Muscle of back (tissue), 13 donors: ENCODE measurements at places on chromosomes 12 and 14. TPM values are rescaled to one million over a fixed set of nuclear protein-coding genes. Genes with fewer than 3 reads are reported as not detected.

DNA sequence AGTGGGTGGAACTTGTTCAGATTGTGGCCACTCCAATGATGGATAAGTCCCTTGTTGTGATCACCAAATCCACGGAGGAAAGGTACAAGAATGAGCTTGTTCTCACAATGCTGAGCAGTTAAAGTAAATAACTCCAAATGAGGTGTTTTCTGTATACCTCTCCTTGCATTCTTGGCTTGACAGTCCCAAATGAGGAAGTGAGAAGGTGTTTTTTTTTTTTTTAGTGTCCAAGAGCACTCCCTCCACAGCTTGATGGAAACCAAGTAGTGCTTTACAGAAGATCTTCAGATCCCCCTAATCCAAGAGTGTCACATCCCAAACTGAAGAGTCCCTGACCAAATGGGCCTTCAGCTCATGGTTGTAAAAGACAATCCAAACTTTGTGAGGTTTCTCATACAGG lies 153.6 kb downstream of the ATP23 start:
- DNase-seq = no peak

DNA sequence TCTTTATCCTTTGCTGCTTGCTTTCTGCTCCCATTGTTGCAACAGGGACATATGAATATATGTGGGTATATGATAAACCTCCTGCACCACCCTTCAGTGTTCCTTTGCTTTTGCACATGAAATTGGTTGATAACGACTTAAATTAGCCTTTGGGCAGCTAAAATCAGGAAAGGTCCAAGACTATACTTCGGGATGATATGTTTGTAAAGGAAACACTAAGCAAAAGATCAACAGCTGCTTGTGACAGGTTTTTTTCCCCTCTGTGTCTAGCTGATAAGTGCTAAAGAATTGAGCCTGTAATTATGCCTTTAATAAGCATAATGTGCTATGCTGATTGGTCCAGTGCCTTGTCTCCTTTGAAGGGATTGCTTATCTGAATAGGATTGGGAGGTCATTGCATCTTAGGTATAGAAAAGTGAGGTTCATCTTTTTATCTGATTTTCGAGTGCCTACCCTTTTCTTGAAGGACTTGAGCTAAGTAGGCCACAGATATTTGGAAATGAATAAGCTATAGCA lies 59.4 kb downstream of the PPHLN1 start:
- no peak for DNase-seq

GRCh38 chr12:50504798-50505674 lies at the start of gene DIP2B:
Gene DIP2B (plus strand): TSS chr12:50504985. CDS start chr12:50505141, 156 bp downstream.
- DNase-seq = peak; percentile 91

Gene MIP
- polyA plus RNA-seq = 0.07 TPM

Gene HCAR1
- polyA plus RNA-seq = 1.5 TPM

Gene APOF
- polyA plus RNA-seq = not detected

DNA sequence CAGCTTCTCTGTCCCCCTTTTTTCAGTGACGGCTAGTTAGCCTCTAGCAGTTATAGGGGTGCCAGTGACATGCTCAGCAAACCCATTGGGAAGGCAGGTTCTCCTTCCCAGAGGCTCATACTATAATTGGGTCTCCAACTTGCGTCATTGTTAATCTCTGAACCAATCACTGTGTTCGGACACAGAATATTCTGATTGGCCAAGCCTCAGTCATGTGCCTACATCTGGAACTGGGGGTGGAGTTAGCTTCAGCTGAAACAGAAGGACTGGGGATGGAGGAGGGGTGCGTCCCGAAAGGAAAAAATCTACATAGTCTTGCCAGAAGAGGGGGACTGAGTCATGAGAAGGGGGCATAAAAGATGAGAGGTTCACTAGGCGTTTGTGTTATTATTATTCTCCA lies 165.6 kb downstream of the SUDS3 start:
- DNase-seq = no peak

DNA sequence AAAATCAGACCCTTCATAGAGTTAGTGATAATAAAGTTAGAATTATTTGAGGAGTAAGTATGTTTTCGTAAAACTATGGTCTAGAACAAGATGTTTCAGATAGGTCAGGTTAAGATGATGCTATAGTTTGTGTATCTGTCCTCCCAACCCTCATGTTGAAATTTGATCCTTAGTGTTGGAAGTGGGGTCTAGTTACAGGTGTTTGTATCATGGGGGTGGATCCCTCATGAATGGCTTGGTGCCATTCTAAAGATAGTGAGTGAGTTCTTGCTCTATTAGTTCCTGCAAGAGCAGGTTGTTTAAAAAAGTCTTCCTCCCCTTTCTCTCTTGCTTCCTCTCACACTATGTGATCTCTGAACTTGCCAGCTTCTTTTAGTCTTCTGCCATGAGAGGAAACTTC lies 707.3 kb upstream of the FOXG1 start:
- DNase-seq = no peak

GRCh38 chr12:53049571-53050318 lies at the start of gene TNS2:
Gene TNS2 (plus strand): TSS chr12:53050065. CDS start chr12:53050186, 121 bp downstream.
- peak; percentile 59 for DNase-seq

GRCh38 chr14:29789475-29789874 lies 138.2 kb downstream of the PRKD1 start:
- DNase-seq = no peak

- no peak for DNase-seq
Observed at GRCh38 chr12:2456813-2457186, 338.0 kb upstream of the FKBP4 start.

Gene TMEM229B
- 0.64 TPM for polyA plus RNA-seq

- DNase-seq = no peak
Observed at GRCh38 chr12:108881953-108882352, 2.1 kb downstream of the DAO start.

Gene SLC8A3
- polyA plus RNA-seq = 6.0 TPM

DNA sequence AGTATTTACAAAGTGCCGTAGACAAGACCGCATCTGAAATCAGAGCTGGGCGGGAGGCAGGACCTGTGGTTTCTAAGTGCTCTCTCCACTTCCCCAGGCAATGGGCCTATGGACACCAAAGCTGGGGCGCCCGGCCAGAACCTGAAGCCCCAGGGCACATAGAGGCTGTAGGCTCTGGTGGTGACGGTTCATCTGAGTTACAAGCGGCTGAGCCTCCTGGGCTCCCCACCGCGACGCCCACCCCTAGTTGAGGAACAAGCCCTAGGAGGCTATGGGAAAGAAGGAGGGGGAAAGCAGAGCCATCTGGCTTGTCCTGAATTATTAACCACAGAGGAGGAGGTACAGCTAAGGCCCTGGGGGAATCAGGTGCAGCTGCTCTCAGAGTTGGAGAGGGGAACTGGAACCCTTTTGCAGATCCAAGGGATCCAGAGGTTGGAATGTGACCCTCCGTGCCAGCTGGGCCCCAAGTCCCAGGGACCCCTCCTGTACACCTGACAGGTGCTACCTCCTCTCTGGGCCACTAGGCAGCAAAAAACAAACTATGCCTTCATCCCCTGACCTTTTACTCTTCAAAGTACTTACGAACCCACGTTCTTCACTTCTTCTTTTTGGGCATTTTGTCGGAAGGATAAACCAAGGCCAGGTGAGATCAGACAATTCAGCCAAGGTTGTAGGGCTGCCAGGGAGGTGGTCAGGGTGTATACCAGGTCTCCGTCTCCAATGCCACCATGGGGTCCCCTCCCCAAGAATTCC lies 77.2 kb downstream of the ARL6IP4 start:
- no peak for DNase-seq

Gene CLEC6A
- not detected for polyA plus RNA-seq

DNA sequence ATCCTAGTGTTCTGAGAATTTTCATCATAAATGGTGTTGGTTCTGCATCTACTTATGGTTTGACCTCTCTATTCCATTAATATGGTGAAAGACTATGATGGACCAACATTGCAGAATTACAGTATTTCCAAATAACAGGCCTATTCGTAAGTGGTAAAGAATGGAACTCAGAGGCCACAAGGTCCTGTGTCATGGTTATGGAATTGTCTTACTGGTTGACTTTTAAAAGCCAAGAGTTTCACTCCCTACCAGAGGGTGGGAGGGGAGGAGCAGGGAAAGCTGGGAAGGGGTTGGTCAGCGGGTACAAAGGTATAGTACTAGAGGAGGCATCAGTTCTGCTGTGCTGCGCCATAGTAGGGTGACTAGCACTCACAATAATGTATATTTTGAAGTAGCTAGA lies 153.4 kb downstream of the TMEM132D start:
- no peak for DNase-seq

Gene GOLT1B
- polyA plus RNA-seq = 46.8 TPM

DNA sequence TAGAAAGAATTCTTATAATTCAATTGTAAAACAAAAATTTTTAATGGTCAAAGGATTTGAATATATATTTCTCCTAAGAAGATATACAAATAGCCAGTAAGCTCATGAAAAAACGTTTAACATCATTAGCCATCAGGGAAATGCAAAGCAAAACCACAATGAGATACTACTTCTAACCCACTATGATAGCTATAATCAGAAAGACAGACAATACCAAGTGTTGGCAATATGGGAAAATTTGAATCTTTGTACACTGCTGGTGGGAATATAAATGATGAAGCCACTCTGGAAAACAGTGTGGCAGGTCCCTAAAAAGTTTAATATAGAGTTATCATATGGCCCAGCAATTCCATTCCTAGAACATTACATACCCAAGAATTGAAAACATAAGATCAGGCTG lies 25.4 kb downstream of the RALGAPA1 start:
- no peak for DNase-seq

DNA sequence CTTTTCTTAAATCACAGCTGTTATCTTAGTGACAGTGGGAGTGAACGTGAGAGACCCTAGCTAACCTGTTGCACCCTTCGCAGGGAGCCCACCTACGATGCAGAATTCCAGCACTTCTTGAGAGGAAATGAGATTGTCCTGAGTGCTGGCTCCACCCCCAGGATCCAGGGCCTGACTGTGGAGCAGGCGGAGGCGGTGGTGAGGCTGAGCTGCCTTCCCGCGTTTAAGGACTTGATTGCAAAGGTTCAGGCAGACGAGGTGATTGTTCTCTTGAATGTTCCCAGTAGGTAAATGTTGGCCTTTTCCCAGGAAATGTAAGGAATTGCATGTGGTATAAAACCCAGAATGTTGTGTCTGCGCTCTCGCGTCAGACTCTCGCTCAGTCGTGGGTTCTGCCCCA lies 46.7 kb downstream of the HSP90AA1 start:
- no peak for DNase-seq

Gene HHIPL1
- polyA plus RNA-seq = 1.1 TPM

- DNase-seq = no peak
Observed at GRCh38 chr12:77979597-77980250, 149.0 kb downstream of the NAV3 start.

GRCh38 chr12:47743311-47743860 lies 15.3 kb downstream of the RAPGEF3 start:
- DNase-seq = no peak

Gene FAM222A
- 8.1 TPM for polyA plus RNA-seq

- no peak for DNase-seq
Observed at GRCh38 chr14:40599725-40600124, 1007.0 kb upstream of the LRFN5 start.

Gene DMAC2L
- 16.2 TPM for polyA plus RNA-seq

Gene RASAL1
- 0.08 TPM for polyA plus RNA-seq

Gene LTBP2
- 10.9 TPM for polyA plus RNA-seq

GRCh38 chr12:42742716-42743115 lies 153.2 kb upstream of the PRICKLE1 start:
- DNase-seq = no peak

Gene PTCSC3
- not detected for polyA plus RNA-seq

Gene AMN
- polyA plus RNA-seq = 0.26 TPM

- peak; percentile 62 for DNase-seq
Observed at GRCh38 chr14:75794615-75795038, 133.6 kb downstream of the TTLL5 start.

Gene RNF212B
- not detected for polyA plus RNA-seq

DNA sequence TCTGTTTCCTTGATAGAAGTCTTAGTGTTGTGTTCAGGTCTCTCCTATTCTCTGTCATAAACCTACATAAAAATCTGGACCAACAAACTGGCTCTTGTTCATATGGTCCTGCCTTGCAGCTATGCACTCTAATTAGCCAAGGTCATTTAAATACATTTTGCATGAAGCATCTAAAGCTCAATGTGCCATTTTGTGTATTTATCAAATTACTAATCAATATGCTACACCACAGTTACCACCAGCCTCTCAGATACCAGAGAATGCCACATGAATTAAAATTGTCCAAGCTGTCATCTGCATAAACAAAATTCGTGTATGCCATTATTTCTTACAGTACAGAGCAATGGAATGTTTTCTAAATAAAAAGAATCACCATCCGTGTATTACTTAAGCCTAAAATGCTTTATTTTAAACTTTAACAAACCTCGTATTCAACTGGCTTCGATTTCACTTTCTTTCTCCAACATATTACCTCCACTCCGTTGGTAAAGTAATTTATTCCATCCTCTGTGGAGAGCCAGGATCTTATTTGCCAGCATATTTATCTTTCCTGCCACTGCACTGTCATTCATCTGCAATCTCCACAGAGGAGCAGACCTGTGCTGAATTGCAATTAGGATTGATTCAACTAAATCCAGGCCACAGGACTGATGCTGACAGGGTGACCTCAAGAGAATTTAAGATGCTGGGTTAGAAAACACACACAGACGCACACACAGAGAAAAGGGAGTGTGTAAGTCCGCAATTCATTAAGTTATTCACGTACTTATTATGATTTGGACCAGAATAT lies 284.1 kb upstream of the FOXG1 start:
- DNase-seq = peak; percentile 1

- no peak for DNase-seq
Observed at GRCh38 chr12:127957001-127957660, 309.8 kb upstream of the TMEM132C start.

Gene CACNA1C
- polyA plus RNA-seq = 4.3 TPM

GRCh38 chr12:26126340-26127284 lies 1.8 kb upstream of the BHLHE41 start:
- peak; percentile 85 for DNase-seq

Gene SDR9C7
- polyA plus RNA-seq = 0.62 TPM

Gene LTB4R
- polyA plus RNA-seq = 3.6 TPM

DNA sequence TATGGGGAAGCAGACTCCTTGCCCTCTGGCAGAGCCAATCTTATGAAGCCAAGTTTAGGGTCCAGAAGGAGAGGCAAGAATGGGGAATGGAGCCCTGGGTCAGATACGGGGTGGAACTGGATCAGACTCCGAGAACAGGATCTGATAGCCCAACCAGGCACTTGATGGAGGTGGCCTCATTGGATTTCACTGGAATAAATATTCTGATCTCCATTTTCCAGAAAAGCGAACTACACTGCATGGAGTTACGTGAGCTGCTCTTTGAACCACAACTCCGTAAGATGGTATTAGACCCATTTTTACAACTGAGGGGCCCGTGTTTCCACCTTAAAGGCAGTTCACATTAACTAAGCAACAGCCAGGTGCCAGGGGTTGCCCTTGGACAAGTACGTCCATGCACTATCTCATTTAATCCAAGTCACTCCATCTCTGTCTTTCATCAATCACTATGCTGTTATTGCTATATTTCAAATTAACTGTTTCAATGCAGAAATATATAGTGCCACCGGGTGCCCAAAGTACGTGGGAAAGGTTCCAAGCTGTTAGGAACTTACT lies 155.2 kb downstream of the BCL11B start:
- no peak for DNase-seq

DNA sequence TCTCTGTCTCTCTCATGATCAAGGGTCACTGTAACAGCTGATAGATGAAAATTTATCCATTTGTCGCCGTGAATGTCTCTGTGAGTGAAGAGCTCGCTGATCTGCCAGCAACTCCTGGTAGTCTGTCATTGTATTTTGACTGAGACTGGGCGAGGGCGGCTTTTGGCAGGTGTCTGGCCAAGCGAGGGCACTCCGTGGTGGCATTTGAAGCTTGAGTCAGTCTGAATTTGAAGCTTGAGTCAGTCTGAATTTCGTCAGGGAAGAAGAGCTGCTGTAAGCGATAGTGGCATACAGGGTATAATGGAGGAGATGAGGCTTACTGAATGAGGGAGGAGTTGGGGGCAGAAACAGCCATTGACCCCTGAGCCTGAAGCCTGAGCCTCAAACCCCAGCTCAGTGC lies 56.8 kb upstream of the FAM181A start:
- DNase-seq = no peak

- no peak for DNase-seq
Observed at GRCh38 chr14:93041830-93042229, 73.9 kb downstream of the ITPK1 start.
